Astrocyte of the cerebellum (primary cell): ENCODE measurements at places on chromosomes 4 and X.

DNA sequence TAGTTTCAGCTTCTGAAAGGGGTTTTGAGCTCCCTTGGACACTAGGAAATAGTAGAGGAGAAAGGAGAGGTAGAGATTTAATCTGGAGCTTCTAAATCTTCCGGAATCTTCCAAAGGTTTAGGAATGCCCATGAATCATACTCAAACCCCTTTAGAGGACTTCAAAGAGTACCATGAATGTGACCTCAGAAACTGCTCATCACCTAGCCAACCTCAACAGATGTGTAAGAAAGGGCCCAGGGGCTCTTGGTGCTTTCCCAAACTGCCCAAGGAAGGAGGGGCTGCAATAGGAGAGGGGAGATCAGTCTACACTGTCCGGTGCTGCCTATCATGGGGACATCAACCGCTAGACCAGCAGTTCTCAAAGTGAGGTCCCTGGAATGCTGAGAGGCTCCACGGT is 109.1 kb downstream of the RBM47 start:
- DNase-seq = no peak

GRCh38 chr4:14446311-14446710 is 556.0 kb upstream of the CPEB2 start:
- peak; percentile 12 for DNase-seq

- no peak for DNase-seq
Measured at GRCh38 chrX:77060572-77060971, 386.6 kb upstream of the FGF16 start.

- DNase-seq = no peak
Measured at GRCh38 chrX:5595570-5595969, 633.1 kb downstream of the NLGN4X start.

- DNase-seq = no peak
Measured at GRCh38 chr4:43425206-43425605, 532.7 kb downstream of the GRXCR1 start.

DNA sequence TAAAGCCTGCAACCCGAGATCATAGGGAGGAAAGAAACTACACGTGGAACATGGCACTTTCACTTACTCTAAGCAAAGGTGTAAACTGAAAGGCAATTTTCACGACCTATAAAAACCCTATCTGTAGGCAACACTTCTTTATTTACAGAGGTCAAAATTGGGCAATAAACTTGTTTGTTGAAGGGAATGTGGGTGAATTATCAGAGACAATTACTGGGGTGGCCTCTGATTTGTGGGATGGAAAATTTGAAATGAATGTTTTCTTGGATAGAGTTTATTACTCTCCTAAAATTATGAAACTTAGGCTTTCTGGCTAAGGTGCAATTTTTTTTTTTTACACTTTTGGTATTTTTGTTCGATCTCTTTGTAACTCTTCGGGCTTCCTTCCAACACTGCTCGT is 734.1 kb upstream of the TENM3 start:
- DNase-seq = no peak

DNA sequence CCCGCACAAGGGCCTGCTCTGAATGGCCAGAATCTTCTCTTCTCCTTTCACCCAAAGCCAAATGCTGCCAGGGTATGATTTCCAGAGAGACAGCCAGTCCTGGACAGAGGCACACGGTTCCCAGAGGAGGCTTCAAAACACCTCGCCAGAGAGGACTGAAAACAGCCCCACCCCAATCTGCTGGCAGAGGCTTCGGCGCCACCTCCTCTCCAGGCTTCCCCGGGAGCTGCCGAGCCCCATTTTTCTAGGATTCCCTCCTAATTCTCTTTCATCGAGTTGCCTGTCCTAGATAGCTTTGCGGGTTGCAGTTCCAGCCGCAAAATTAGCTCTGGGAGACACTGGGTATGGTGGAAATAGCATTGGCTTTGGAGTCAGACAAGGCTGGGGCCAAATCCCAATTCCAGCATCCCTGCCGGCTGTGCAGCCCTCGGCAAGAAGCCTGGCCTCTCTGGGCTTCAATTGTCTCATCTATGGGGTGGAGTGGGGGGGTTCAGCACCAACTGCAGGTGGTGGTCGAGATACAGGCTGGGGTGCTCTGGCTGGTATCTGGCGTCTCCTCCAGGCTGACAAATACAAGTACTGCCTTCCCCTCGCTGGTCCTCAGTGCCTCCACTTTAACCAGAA is 22.6 kb downstream of the PPP2R2C start:
- DNase-seq = no peak

GRCh38 chrX:77298790-77299189 is 148.4 kb upstream of the FGF16 start:
- no peak for DNase-seq

DNA sequence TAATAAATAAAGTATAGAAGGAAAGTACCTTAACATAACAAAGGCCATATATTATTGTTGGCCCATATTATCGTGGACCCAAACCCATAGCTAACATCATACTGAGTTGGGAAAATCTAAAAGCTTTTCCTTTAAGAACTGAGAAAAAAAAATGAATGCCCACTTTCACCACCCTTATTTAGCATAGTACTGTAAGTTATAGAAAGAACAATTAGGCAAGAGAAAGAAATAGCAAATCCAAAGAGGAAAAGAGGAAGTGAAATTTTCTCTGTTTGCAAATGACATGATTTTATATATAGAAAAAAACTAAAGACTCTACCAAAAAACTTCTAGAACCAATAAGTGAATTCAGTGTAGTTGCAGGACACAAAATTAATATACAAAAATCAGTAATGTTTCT is 1854.6 kb downstream of the PCDH7 start:
- no peak for DNase-seq

GRCh38 chr4:27828843-27829242 is 968.2 kb downstream of the STIM2 start:
- DNase-seq = no peak

GRCh38 chr4:1994938-1995337 is 13.8 kb downstream of the NELFA start:
- no peak for DNase-seq

DNA sequence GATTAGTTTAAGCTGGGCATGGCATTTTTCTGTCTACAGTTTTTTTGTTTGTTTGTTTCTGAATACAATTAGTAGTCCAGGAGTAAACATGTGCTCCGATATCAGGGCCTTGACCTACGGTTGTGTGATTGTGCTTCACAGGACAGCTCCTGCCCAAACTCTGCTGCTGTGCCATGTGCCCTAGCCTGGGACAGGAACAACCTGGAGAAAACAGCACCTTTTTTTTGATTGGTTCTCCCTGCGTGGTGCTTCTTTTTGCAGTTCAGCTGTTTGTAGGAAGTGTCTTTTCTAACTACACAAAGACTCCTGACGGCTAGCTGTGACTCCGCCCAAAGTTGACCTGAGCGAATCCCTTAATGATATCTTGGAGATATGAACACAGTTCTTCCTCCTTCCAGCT is 158.8 kb downstream of the ATP10D start:
- DNase-seq = no peak

DNA sequence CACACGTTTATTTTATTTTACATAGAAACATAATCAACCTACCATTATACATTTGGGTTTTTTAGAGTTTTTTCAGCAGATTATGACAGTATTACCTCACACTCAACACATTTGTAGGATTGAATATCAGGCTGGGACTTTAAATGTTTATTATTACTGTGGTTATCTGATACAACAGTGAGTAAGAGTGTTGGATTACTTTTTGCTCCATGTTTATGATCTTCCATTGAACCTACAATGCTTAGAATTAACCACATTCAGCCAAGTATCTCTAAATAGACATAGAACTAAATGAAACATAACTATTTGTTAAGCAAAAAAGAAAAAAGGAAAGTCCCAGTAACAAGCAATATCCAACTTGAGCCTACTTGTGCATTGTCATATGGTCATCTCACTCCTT is 607.4 kb upstream of the PITX2 start:
- DNase-seq = no peak

- DNase-seq = peak; percentile 32
Measured at GRCh38 chr4:101835121-101835904, 44.8 kb downstream of the BANK1 start.

DNA sequence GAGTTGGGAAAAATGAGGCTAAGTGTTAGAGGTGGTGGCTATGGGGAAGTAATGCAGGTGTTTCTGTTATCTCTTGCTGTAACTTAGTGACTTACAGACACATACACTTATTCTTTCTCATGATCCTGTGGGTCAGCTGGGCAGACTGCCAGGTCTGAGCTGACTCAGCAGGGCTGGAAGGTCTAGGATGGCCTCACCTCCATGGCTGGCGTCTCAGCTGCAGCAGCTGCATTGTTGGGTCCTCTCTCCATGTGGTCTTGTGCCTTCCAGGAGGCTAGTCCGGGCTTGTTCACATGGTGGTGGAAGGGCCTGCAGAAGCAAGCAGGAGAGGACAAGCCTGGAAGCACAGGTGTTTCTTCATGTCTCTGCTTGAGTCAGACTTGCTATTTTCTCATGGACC is 172.7 kb downstream of the NHS start:
- peak; percentile 50 for DNase-seq

GRCh38 chr4:1523907-1524636 is 117.8 kb upstream of the NKX1-1 start:
- DNase-seq = no peak

DNA sequence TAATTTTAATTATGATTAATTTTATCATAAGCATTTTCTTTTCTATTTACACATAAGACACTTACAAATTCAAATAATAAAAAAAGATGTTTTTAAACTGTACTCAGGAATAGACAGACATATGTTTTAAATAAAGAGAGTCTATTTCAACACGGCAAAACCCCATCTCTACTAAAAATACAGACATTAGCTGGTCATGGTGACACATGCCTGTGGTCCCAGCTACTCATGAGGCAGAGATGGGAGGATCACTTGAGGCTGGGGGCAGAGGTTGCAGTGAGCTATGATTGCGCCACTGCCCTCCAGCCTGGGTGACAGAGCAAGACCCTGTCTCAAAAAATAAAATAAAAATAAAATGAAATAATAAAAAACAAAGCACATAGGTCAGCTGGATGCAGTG is 14.8 kb downstream of the FAM9B start:
- DNase-seq = no peak

- DNase-seq = no peak
Measured at GRCh38 chrX:13367950-13368349, 48.1 kb upstream of the ATXN3L start.

DNA sequence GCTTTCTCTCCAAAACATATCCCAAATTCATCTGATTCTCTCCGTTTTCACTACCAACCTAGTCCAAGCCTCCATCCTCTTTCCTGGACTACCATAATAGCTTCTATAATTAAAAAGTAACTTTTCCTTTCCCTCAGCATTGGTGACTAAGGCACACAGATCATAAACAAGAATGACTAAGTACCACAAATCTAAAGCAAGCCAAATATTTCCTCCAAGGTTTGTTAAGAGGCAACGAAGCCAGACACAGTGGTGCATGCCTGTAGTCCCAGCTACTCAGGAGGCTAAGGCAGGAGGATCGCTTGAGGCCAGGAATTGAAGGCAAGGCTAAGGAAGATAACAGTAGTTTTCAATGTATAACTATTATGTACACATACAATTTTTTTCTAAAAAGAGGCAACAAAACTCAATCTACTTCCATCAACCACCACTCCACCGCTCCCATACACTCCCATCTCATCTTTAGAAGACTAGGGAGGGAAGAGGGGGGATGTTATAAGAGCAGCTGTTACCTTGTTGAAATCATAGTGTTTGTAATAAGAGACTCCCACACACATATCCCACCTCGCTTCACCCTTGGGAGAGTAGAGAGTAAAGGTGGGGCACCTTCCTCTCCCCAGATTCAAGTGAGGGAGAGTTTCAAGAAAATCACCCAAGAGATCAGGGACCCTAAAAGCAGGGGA is 4.2 kb upstream of the JCHAIN start:
- no peak for DNase-seq

DNA sequence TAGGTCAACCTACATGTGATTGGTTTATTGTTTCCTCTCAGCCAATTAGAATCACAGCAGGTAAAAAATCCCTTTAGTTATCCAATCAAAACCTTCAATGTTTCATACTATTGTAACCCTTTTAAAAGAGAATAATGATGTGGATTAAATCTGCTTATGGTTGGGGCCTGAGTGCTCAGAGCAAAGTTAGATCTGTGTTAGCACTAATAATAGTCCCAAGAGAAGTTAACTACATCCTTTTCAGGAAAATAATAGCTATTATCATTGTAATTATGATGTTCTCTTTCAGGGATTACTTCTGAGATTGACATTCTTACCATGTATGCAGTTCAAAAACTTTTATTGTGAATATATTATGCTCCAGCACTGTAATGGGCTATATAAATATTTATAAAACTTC is 262.6 kb upstream of the ARX start:
- no peak for DNase-seq

- DNase-seq = no peak
Measured at GRCh38 chr4:2834001-2834921, 9.4 kb upstream of the ADD1 start.

DNA sequence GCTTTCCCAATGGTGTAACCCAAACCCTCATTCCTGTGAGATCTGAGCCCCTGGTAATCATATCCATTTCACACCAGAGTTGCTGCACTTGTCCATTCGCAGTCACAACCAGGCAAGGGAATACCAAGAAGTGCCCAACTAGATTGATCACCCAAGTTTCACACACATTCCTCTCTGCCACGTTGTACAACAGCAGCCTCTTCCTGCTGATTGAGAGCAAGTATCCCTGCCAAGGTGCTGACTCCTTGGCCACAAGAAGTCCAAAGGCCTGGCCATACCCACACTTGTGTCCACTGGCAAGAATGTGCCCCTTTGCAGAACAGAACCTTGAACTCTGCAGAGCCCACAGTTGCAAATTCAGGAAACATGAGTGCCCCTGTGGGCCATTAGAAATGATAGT is 6.5 kb upstream of the ACOT9 start:
- DNase-seq = no peak
